Activated CD4-positive, alpha-beta T cell treated with anti-CD3 and anti-CD28 coated beads, Interleukin-2, amount 10 ng/mL, durations not matched to agents 7 days and 5 days (primary cell): ENCODE measurements at places on chromosomes 11 and 22. TPM values are rescaled to one million over a fixed set of nuclear protein-coding genes. Genes with fewer than 3 reads are reported as not detected.

The LIMK2 gene
- 48.6 TPM for total RNA-seq

The PLAAT2 gene
- total RNA-seq = 0.29 TPM

The UPK2 gene
- total RNA-seq = not detected

The CWF19L2 gene
- total RNA-seq = 17.3 TPM

The TBX10 gene
- total RNA-seq = not detected

GRCh38 chr11:77589181-77589520 lies 602 bp upstream of the AQP11 start:
- no peak for DNase-seq
- H3K27ac ChIP-seq = peak overlapping the region; percentile 46
- peaks cover 15% of the 10 kb centered on the region for H3K4me1 ChIP-seq
- no peaks in the 10 kb centered on the region for H3K36me3 ChIP-seq
- H3K27me3 ChIP-seq = peaks cover 16% of the 10 kb centered on the region

GRCh38 chr11:27660171-27660570 lies 40.1 kb downstream of the BDNF start:
- no peaks in the 10 kb centered on the region for H3K4me1 ChIP-seq
- H3K27me3 ChIP-seq = no peaks in the 10 kb centered on the region
- no peak overlapping the region for H3K27ac ChIP-seq
- no peak overlapping the region for H3K4me3 ChIP-seq
- H3K36me3 ChIP-seq = no peaks in the 10 kb centered on the region
- DNase-seq = no peak

GRCh38 chr11:34492806-34493414 lies 20.7 kb downstream of the ELF5 start:
- no peaks in the 10 kb centered on the region for H3K4me1 ChIP-seq
- H3K27ac ChIP-seq = no peak overlapping the region

- peaks cover 33% of the 10 kb centered on the region for H3K36me3 ChIP-seq
- no peaks in the 10 kb centered on the region for H3K27me3 ChIP-seq
- H3K4me3 ChIP-seq = peak overlapping the region; percentile 96
- H3K4me1 ChIP-seq = peaks cover 56% of the 10 kb centered on the region
- DNase-seq = no peak
- peak overlapping the region; percentile 85 for H3K27ac ChIP-seq
Measured at GRCh38 chr11:2303627-2304505, 2.1 kb downstream of the TSPAN32 start.

DNA sequence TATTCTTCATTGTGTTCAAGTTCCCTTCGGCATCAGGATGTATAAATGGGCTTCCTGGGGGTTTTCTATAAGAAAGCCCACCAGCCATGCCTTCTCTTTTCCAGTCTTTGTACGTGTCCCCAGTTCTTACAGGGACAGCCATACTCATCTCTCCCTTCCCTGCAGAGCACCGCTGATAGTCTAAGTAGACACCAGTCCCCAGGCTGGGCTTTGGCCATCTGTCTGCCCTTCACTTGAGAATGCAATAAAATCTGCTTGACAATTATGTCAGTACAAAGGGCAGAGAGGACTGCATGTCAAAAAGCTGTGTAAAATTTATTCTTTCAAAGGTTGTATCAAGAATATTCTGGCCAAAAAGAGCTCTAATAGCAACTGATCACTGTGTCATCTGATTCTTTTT lies 27.3 kb downstream of the NTM start:
- H3K36me3 ChIP-seq = no peaks in the 10 kb centered on the region
- H3K4me3 ChIP-seq = no peak overlapping the region
- no peak overlapping the region for H3K27ac ChIP-seq
- no peaks in the 10 kb centered on the region for H3K27me3 ChIP-seq
